ENCODE measurements at places on chromosomes 7 and 10. TPM values are rescaled to one million over a fixed set of nuclear protein-coding genes. Genes with fewer than 3 reads are reported as not detected.

DNA sequence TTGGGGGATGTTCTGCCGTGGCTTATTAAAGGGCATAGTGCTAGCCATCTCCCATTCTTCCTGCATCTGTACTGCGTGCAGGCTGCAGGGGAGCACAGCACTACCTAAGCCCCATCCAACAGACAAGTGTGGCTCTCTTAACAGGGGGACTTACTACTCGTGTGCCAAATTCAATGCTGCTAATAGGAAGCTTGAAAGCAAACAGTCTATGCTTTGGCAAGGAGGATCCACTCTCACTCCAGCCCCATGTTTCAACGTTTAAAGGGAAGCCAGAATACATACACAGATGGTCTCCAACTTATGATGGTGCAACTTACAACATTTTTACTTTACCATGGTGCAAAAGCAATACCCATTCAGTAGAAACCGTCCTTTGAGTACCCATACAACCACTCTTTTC is 228.0 kb upstream of the C7orf33 start:
- no peak for DNase-seq

- DNase-seq = no peak
Measured at GRCh38 chr10:118778727-118779126, 24.0 kb upstream of the CACUL1 start.

- DNase-seq = no peak
Measured at GRCh38 chr10:21082206-21082605, 185.1 kb upstream of the NEBL start.

- no peak for DNase-seq
Measured at GRCh38 chr10:2972216-2972615, 95.1 kb upstream of the PFKP start.

DNA sequence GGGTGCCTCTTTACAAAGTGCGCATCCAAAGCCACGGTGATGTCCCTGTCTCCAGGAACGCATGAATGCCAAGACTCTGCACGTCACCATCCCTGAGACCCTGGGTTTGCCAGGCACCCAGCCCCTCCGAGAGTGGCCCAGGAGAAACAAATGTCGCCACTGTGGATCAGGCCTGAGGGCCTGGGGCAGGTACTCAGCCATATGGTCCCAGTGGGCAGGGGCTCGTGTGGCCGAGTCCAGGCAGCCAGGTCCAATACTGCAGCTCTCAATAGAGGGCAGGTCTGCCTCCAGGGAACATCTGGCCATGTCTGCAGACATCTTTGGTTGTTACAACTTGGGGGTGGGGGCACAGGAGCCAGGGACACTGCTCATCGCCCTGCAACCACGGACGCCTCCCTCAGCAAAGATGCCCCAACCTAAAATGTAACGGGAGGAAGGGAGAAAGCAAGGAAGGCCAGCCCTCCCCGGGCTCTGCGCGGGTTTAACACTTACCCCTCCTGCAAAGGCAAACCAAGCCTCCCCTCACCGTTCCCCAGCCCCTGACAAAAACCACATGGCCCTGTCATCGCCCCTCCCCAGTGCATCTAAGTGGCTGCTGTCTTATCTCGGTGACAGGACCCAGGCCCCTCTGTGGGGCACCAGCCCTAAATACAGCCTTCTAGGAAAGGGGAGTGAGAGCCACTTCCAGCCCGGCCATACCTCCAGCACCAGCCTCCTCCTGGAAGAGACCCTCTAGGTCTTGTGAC is 10.3 kb upstream of the PAPOLB start:
- no peak for DNase-seq

- DNase-seq = no peak
Measured at GRCh38 chr10:77857272-77857671, 69.3 kb downstream of the DLG5 start.

The ADAM12 gene
- 0.14 TPM for total RNA-seq

Measured in transverse colon (tissue), 4 donors.